ENCODE measurements at places on chromosomes 4 and X.

DNA sequence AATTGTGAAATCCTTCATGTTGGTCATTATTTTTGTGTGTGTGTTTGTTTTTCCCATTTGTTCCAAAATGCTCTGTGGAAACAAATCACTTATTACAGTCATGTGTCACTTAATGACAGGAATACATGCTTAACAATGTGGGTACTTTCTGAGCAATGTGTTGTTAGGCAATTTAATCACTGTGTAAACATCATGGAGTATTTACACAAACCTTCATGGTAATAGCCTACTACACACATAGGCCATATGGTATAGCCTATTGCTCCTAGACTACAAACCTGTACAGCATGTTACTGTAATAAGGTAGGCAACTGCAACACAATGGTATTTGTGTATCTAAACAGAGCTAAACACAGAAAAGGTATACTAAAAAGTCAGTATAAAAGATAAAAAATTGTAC lies 388.9 kb upstream of the PPP1R2C start:
- no peak for DNase-seq

DNA sequence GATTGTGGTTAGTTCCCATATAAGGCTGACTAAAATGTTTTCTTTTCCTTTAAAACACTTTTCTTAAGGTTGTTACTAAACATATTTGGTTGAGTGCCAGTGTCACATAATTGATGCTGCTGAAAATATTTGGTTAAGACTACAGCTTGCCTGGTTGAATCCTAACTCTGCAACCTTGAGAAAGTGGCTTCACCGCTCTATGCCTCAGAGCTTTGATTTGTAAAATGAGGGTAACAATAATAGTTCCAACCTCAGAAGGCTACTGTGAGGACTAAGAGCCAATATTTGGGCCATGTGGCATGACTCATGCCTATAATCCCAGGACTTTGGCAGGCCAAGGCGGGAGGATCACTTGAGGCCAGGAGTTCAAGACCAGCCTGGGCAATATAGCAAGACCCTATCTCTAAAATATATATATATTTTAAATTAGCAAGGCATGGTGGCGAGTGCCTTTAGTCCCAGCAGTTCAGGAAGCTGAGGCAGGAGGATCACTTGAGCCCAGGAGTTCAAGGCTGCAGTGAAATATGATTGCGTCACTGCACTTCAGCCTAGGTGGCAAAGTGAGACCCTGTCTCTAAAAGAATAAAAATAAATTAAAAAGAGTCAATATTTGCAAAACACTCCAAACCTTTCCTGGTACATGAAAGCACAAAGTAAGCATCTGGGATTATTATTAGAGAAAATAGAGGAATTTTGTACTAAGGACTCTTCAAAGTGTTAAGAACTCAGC lies 7.1 kb upstream of the NEIL3 start:
- no peak for DNase-seq

DNA sequence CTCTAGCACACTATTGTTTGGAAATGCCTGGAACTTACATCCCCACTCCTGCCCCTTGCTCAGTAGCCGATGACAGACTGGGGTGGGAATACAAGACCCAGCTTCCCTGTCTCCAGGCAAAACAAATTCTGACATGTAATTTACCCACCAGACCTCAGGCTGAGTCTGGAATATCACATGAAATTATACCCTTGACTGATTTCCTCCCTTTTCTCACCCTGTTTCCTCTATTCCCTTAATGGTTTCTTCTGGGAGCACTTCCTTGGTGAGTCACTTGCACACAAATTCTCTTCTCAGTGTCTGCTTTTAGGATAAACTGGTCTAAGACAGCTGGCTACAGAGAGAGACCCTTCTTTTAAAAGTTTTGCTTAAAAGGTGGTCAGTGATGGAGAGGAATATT lies 65.8 kb upstream of the DIPK2B start:
- no peak for DNase-seq

DNA sequence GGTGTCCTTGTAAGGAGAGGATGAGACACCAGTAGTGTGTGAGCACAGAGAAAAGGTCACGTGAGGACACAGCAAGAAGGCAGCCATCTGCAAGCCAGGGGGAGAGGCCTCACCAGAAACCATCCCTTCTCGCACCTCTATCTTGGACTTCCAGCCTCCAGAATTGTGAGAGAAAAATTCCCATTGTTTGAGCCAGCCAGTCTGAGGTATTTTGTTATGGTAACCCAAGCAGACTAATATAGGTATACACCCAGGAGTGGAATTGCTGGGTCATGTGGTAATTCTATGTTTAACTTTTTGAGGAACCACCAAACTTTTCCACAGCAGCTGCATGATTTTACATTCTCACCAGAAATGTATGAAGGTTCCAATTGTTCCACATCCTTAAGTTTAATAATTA lies 25.6 kb downstream of the ZDHHC9 start:
- DNase-seq: no peak

Data from stimulated activated CD8-positive, alpha-beta memory T cell treated with anti-CD3 and anti-CD28 coated beads, Interleukin-2, amount 100 ng/mL, for 1 hour (primary cell).